ENCODE measurements at places on chromosomes 4 and X.

DNA sequence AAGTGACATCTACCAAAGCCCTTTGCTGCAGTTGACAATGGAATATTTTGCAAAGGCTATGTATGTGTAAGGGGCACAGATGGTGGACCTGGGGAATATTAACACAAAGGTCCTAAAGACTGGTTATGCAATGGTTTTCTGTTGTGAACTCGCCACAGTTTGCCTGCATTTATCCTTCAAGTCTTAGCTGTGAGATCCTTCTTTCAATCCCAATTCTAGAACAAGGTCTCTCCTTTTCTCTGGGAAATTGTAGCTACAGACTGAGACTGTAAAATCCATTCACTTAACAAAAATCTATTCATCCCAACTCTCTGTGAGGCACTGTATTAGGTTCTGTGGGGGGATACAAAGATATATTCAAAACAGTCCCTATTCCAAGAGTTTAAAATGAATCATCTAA, 250.4 kb downstream of the GPM6A start:
- no peak for DNase-seq

GRCh38 chr4:123617791-123618190, 221.2 kb downstream of the SPRY1 start:
- DNase-seq: no peak

GRCh38 chrX:149157976-149158375, 347.1 kb downstream of the IDS start:
- DNase-seq: no peak

GRCh38 chr4:25345744-25346143, 31.3 kb upstream of the ANAPC4 start:
- no peak for DNase-seq

DNA sequence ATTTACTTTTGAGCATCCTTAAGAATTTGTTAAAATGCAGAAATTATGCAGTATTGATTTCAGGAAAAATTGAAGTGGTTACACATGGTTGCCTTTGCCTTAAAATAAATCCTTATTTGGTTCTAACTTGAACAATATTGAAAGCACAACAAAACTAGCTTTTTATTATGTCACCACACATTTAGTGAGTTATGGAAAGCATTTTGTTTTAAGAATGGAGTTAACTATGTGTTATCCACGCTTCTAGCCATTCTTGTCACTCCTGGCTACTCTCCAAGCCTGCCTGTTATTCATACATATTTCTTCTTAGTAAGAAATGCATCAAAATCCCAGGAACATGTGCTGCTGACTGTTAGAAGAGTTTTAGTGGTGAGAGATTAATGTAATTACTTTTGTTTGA, 73.9 kb downstream of the FAT4 start:
- DNase-seq: no peak

GRCh38 chr4:15610855-15611254, 44.3 kb downstream of the FBXL5 start:
- DNase-seq: no peak
